ENCODE measurements at places on chromosomes 5 and 9. TPM values are rescaled to one million over a fixed set of nuclear protein-coding genes. Genes with fewer than 3 reads are reported as not detected.

AGXT2 gene
- total RNA-seq = not detected

IFNA2 gene
- not detected for total RNA-seq

NEUROG1 gene
- not detected for total RNA-seq

INSYN2B gene
- total RNA-seq = not detected

PTPN3 gene
- 0.03 TPM for total RNA-seq

PCDHAC1 gene
- not detected for total RNA-seq

CDC25C gene
- total RNA-seq = 15.0 TPM

DNA sequence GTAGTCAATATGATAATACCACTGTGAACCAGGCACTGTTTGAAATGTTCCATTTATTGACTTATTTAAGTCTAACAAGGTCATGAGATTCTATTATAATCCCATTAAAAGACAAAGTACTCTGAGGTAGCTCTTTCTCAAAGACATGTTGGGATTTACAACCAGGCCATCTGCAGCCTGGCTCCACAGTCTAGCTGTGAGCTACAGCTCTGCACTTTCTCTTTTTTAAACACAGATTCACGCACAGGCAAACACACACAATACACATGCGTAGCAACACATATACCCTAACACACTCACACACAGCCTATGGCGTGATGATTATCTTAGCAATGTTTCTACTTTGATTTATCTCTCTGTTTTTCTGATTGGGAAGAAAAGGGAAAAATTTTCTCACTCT, 174.3 kb downstream of the PRR16 start:
- no peaks in the 10 kb centered on the region for H3K4me1 ChIP-seq
- H3K36me3 ChIP-seq = no peaks in the 10 kb centered on the region
- no peak overlapping the region for H3K4me3 ChIP-seq
- no peak for DNase-seq
- H3K27me3 ChIP-seq = no peaks in the 10 kb centered on the region

DNA sequence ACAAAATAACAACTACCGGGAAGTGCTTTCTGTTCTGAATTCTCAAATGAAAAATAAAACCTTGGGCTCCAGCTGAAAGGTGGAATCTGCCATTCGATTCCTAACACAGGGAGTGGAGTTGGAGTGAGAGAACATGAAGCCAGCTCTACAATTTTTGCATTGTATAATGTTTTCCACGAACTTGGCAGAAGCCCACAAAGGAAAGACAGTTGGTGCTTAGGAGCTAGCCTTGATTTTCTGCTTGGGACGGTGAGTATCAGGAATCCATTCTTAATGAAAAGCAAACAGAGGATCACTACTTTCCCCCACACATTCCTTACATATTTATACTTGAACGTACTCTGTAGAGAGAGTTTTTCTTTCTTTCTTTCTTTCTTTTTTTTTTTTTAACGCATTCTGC, 74.2 kb upstream of the FBXL7 start:
- no peaks in the 10 kb centered on the region for H3K27me3 ChIP-seq
- no peak overlapping the region for H3K27ac ChIP-seq
- DNase-seq = no peak
- no peaks in the 10 kb centered on the region for H3K4me1 ChIP-seq
- no peaks in the 10 kb centered on the region for H3K36me3 ChIP-seq

- no peaks in the 10 kb centered on the region for H3K4me1 ChIP-seq
- H3K27ac ChIP-seq = no peak overlapping the region
- no peak for DNase-seq
- no peaks in the 10 kb centered on the region for H3K27me3 ChIP-seq
- no peak overlapping the region for H3K4me3 ChIP-seq
- H3K36me3 ChIP-seq = no peaks in the 10 kb centered on the region
These were observed 463.4 kb downstream of the ZNF608 start for GRCh38 chr5:124283031-124283430.

DNA sequence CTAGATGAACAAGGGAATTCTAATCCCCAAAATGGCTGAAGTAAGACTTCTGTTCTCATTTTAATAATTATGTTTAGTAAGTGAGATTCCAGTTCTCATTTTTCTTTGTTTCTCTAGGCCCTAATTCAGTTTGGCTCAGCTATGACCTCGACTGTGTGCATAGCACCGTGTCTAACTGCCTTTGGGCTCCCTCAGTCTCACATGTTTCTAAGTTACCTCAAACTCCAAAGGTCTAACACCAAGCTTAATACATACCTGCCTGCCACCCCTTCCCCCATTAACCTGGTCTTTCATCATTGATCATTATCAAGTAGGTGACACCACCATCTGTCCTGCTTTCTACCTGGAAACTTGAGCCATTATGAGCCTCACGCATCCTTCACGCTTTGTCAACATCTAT, 273.2 kb downstream of the SAXO1 start:
- no peak overlapping the region for H3K4me3 ChIP-seq
- H3K27me3 ChIP-seq = peaks cover 4% of the 10 kb centered on the region
- H3K4me1 ChIP-seq = no peaks in the 10 kb centered on the region
- no peaks in the 10 kb centered on the region for H3K36me3 ChIP-seq
- no peak for DNase-seq

GRCh38 chr9:2618289-2618688, 3.3 kb upstream of the VLDLR start:
- peaks cover 29% of the 10 kb centered on the region for H3K27me3 ChIP-seq
- no peak overlapping the region for H3K4me3 ChIP-seq
- DNase-seq = no peak
- peaks cover 14% of the 10 kb centered on the region for H3K4me1 ChIP-seq
- H3K27ac ChIP-seq = no peak overlapping the region

- peaks cover 1% of the 10 kb centered on the region for H3K27me3 ChIP-seq
- peak; percentile 63 for DNase-seq
- peak overlapping the region; percentile 54 for H3K27ac ChIP-seq
- H3K4me3 ChIP-seq = peak overlapping the region; percentile 32
- no peaks in the 10 kb centered on the region for H3K36me3 ChIP-seq
These were observed 85.8 kb upstream of the DMRT1 start for GRCh38 chr9:755454-756381.

GRCh38 chr5:83899326-83899970, 178.8 kb upstream of the HAPLN1 start:
- no peaks in the 10 kb centered on the region for H3K27me3 ChIP-seq
- no peak overlapping the region for H3K4me3 ChIP-seq
- no peaks in the 10 kb centered on the region for H3K36me3 ChIP-seq
- H3K27ac ChIP-seq = no peak overlapping the region

GRCh38 chr9:90805006-90805996, 3.7 kb downstream of the SYK start:
- no peaks in the 10 kb centered on the region for H3K36me3 ChIP-seq
- no peak for DNase-seq
- H3K4me3 ChIP-seq = no peak overlapping the region
- peaks cover 15% of the 10 kb centered on the region for H3K4me1 ChIP-seq
- H3K27me3 ChIP-seq = peaks cover 71% of the 10 kb centered on the region

- no peaks in the 10 kb centered on the region for H3K36me3 ChIP-seq
- H3K27ac ChIP-seq = no peak overlapping the region
- H3K27me3 ChIP-seq = no peaks in the 10 kb centered on the region
These were observed 368.5 kb downstream of the NTRK2 start for GRCh38 chr9:85038061-85038460.

- no peak overlapping the region for H3K4me3 ChIP-seq
- DNase-seq = no peak
- no peaks in the 10 kb centered on the region for H3K36me3 ChIP-seq
- H3K27me3 ChIP-seq = peaks cover 3% of the 10 kb centered on the region
- no peaks in the 10 kb centered on the region for H3K4me1 ChIP-seq
These were observed 63.6 kb upstream of the TNPO1 start for GRCh38 chr5:72752909-72753308.

DNA sequence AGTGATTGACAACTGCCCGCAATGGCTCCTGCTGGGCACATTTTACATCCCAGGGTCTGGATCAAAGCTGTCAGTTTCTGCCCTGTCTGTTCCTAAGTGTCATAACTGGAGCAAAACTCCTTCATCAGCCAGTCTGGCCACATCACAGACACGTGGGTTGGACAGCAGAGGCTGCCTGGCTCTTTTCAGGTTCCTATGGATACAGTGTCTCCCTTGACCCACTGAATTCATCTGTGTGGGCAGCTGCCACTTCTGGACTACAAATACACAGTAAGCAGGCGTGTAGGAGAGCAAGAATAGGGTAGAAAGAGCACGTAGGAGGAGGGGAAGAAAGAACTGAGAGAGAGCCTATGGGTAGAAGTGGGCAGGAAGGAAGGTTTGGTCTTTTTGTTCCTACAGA, 238.0 kb downstream of the ENC1 start:
- no peaks in the 10 kb centered on the region for H3K36me3 ChIP-seq
- H3K4me3 ChIP-seq = no peak overlapping the region
- no peak overlapping the region for H3K27ac ChIP-seq
- H3K4me1 ChIP-seq = no peaks in the 10 kb centered on the region
- H3K27me3 ChIP-seq = peaks cover 2% of the 10 kb centered on the region

GRCh38 chr9:8037745-8038144, 238.2 kb upstream of the DMAC1 start:
- no peak overlapping the region for H3K27ac ChIP-seq
- H3K4me1 ChIP-seq = no peaks in the 10 kb centered on the region
- H3K36me3 ChIP-seq = peaks cover 2% of the 10 kb centered on the region
- H3K27me3 ChIP-seq = no peaks in the 10 kb centered on the region

- peaks cover 6% of the 10 kb centered on the region for H3K4me1 ChIP-seq
- no peak for DNase-seq
- no peak overlapping the region for H3K27ac ChIP-seq
- no peak overlapping the region for H3K4me3 ChIP-seq
- no peaks in the 10 kb centered on the region for H3K27me3 ChIP-seq
- no peaks in the 10 kb centered on the region for H3K36me3 ChIP-seq
These were observed 19.9 kb upstream of the ZFAND5 start for GRCh38 chr9:72384710-72385485.

- peaks cover 34% of the 10 kb centered on the region for H3K4me1 ChIP-seq
- peaks cover 23% of the 10 kb centered on the region for H3K27me3 ChIP-seq
- H3K4me3 ChIP-seq = no peak overlapping the region
- DNase-seq = no peak
- H3K36me3 ChIP-seq = peaks cover 13% of the 10 kb centered on the region
- no peak overlapping the region for H3K27ac ChIP-seq
These were observed 146.4 kb upstream of the ERCC6L2 start for GRCh38 chr9:95729046-95729445.

- DNase-seq = no peak
- no peak overlapping the region for H3K4me3 ChIP-seq
- H3K4me1 ChIP-seq = no peaks in the 10 kb centered on the region
- H3K36me3 ChIP-seq = no peaks in the 10 kb centered on the region
These were observed 35.3 kb upstream of the RNF20 start for GRCh38 chr9:101498323-101498722.

DNA sequence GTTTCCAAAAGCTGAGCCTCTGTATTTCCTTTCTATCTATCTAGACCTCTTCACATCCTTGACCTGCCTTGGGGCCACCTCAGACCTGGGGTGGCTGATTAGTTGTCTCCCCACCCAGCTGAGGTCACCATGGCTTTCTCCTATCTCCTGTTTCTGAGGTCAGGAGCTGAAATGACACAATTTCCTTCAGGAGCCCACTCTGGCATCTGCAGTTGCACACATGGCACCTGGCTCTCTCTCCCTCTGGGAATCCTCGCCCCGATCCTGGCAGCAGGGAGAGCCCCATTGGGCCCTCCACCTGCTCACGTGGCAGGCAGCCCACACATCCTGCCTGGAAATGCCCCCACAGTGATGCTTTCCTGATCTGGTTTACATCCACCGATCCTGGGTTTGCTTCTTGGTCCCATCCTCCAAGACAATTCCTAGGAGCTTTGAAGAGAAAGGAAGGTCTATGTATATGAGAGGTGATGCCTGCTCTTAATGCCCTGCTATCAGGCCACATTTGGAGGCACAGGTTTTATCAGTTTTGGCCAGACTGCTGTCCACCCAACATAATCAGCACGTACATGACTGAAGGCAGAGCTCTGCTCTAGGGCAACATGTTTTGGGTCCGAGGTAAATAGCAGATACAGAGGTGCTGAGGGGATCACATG, 53.7 kb downstream of the MARCHF3 start:
- H3K4me1 ChIP-seq = peaks cover 32% of the 10 kb centered on the region
- no peak for DNase-seq
- H3K36me3 ChIP-seq = peaks cover 3% of the 10 kb centered on the region
- no peaks in the 10 kb centered on the region for H3K27me3 ChIP-seq
- peak overlapping the region; percentile 22 for H3K27ac ChIP-seq

- DNase-seq = no peak
- no peaks in the 10 kb centered on the region for H3K4me1 ChIP-seq
- H3K27me3 ChIP-seq = peaks cover 3% of the 10 kb centered on the region
- H3K27ac ChIP-seq = no peak overlapping the region
- H3K4me3 ChIP-seq = no peak overlapping the region
These were observed 104.4 kb downstream of the CETN3 start for GRCh38 chr5:90305041-90305720.

DNA sequence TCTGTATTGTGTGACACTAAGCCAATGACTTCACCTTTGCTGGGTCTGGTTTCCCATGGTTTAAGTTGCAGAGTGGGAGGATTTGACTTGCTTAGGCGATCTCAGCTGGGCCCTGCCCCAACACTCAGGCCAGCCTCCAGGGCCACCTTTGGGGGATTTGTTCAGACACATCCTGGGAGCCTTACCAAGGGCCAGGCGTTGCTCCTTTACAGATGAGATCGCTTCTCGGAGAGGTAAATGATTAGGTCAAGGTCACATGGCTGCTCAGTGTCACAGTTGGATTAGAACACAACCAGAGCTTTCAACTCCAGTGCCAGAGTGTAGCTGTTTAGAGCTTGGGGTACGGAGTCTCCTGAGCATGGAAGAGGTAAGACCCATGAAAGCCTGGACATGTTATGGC, 57.5 kb downstream of the COL27A1 start:
- no peaks in the 10 kb centered on the region for H3K27me3 ChIP-seq
- no peak for DNase-seq
- no peak overlapping the region for H3K4me3 ChIP-seq
- no peaks in the 10 kb centered on the region for H3K4me1 ChIP-seq
- H3K27ac ChIP-seq = no peak overlapping the region
- H3K36me3 ChIP-seq = no peaks in the 10 kb centered on the region

- peaks cover 5% of the 10 kb centered on the region for H3K27me3 ChIP-seq
- H3K36me3 ChIP-seq = no peaks in the 10 kb centered on the region
- no peak overlapping the region for H3K27ac ChIP-seq
- H3K4me1 ChIP-seq = no peaks in the 10 kb centered on the region
- no peak overlapping the region for H3K4me3 ChIP-seq
These were observed 79.0 kb downstream of the SYK start for GRCh38 chr9:90880669-90881068.

DNA sequence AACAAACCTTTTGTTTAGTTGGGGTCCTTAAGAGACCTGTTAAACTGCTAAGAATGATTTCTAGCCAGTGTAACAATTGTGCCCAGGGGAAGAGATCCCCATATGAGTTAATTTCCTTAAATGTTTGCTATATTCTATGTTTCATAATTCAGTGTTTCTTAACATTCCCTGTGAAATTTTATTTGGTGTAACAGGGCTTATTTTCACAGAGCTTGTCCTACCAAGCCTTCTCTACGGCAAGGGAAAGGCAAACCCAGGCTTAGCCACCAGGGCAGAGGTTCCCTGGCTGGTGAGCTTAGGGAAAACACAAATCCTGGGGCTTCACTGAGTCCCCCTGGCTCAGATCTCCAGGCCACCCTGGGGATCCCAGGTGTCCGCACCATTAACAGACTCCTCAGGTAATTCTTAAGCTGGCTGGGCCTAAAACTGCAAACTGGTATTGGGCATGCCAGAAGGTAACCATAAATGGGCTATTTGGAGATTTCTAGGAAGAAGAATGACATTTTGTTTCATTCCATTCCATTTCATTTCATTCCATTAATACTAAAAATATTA, 17.0 kb upstream of the LCP2 start:
- H3K36me3 ChIP-seq = no peaks in the 10 kb centered on the region
- no peaks in the 10 kb centered on the region for H3K27me3 ChIP-seq
- H3K27ac ChIP-seq = no peak overlapping the region
- no peak overlapping the region for H3K4me3 ChIP-seq
- DNase-seq = no peak
- peaks cover 53% of the 10 kb centered on the region for H3K4me1 ChIP-seq

- peaks cover 15% of the 10 kb centered on the region for H3K27me3 ChIP-seq
- no peak for DNase-seq
- H3K4me3 ChIP-seq = no peak overlapping the region
- H3K4me1 ChIP-seq = peaks cover 4% of the 10 kb centered on the region
These were observed 24.1 kb upstream of the TCOF1 start for GRCh38 chr5:150333400-150333799.
